ENCODE measurements at places on chromosomes 12 and 14. TPM values are rescaled to one million over a fixed set of nuclear protein-coding genes. Genes with fewer than 3 reads are reported as not detected.

Gene PLEKHG7
- total RNA-seq: not detected

Gene CYP27B1
- 1.6 TPM for total RNA-seq

Gene TMPRSS12
- total RNA-seq: not detected

Gene TAS2R9
- total RNA-seq: not detected

Gene WSCD2
- total RNA-seq: not detected

Gene KLRG1
- 0.26 TPM for total RNA-seq

Gene STYK1
- 0.26 TPM for total RNA-seq

Gene DIABLO
- 88.8 TPM for total RNA-seq

Gene FOXN4
- total RNA-seq: not detected

Gene LRRC43
- total RNA-seq: 0.43 TPM

Gene TSPAN19
- not detected for total RNA-seq

Gene PLXNC1
- 9.8 TPM for total RNA-seq

Gene CACNB3
- 23.4 TPM for total RNA-seq

Gene TAS2R50
- total RNA-seq: not detected

Gene UBC
- 955 TPM for total RNA-seq

Gene AKAP5
- 0.09 TPM for total RNA-seq
